NCI-H1930 (cell line): ENCODE measurements at places on chromosomes 1 and 21.

- DNase-seq = no peak
These were observed 285.7 kb upstream of the ZP4 start for GRCh38 chr1:238176441-238176840.

DNA sequence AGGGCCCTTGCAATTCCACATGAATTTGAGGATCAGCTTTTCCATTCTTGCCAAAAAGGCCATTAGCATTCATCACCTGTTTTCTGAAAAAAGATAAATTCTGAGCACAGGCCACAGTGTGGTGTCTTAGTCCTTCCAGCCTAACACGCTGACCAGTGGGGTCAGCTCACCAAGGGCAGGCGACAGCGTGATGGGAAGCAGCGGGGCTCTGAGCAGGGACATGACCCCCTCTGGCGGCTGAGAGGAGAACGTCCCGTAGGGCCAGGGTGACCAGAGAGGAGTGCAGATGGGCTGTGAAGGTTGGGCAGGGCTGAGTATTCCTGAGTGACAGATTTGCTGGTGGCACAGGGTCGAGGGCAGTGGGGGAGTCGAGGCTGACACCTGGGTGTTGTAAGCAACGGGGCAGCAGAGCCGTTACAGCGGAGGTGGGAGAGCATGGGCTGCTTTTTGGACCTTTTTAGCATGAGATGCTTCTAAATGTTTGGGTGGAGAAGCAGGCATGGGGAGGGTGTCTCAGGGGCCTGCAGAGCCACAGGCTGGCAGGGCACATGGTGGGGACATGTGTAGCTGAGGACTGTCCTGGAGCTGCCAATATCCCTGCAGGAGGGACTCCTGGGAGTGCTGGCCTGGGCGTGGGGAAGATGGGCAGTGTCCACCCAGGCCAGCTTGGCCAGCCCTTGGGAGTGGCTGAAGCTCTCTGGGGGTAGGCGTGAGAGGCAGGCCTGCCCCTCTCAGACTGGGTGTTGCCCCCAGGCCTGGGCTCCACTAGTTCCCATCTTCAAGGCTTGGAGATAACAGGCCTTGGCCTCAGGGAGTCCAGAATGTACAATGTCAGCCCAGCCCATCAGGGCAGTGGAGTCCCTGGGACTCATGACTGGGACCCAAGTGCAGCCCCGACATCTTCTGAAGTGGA lies 8.6 kb upstream of the CALML6 start:
- peak; percentile 40 for DNase-seq

DNA sequence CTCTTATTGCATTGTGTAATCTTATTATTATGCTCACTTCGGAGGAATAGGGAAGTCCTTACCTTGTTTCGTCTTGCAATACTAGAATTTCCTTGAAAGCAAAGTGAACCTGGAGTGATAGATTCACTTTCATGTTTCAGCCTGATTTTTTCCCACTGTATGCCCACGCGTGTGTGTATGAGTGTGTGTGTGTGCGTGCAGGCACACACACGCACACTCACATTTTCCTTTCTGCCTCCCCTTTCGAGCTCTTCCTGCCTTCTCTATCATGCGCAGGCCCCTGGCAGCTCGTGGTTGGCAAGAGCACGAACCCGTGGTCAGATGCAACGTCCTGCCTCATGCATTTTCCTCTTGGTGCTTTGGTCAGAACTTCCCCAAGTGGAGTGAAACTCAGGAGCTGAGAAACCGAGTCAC lies at the start of gene GCSAML:
Gene GCSAML, plus strand, starts transcription at position 366 of the 414 bp plus-strand sequence. CDS start 58 bp downstream, outside the sequence.
- no peak for DNase-seq

GRCh38 chr21:43626390-43626789 lies 32.9 kb downstream of the HSF2BP start:
- no peak for DNase-seq

GRCh38 chr21:36337099-36337509 lies 17.1 kb downstream of the MORC3 start:
- DNase-seq = no peak

DNA sequence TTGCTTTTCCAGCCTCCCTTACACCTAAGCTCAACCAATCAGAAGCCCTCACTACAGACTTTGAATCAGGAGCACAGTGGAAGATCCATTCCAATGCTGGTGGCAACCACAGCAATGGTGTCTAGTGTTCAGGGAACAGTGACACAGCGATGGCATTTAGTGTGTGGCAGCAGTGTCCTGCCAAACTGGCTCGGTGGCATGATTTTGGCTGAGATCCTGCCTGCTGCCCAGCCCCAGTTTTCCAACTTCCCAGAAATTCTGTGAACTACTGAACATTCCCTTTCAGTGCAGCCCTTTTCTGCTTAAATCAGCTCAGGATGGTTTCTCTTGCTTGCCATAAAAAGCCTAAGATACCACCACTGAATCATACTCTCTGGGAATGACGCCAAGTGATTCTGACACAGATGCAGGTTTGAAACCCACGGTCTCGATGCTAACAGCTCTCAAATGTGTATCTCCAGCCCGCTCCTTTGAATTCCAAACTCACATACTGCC lies 8.8 kb downstream of the ASAP3 start:
- no peak for DNase-seq

- DNase-seq = no peak
These were observed 192.1 kb downstream of the KCNJ6 start for GRCh38 chr21:37724201-37724600.

DNA sequence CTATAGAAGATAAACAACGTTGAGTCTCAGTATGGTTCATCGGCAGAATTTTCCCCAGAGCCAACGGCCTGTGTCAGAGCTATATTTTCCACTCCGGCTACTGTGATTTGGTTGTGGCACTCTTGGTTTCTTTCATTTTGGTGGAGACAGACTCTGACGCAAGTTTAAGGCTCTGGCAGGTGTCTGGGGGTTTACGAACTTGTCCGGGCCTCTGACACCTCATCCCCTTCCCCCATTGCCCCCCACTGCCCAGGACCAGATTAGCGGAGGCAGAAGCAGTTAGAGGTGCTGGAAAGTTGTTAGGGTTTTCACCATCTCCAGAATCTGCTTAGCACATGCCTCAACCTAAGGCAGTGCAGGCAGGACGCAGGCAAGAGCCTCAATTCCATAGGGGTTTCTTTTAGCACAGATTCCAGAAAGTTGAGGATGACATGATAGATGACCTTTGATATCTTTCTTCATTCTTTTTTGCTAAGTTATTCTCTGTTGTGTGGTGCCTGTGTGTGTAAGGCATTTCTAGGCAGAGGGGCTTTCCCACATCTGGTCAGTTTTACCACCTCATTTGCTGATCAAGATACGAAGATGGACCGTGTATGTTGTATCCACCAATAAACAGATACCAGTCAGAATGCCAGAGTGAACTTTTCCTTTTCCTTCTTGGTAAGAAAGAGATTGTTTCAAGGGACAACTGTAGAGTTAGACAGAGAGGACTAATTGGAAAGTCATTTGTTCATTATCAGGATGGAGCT lies 18.4 kb upstream of the IL10 start:
- DNase-seq = no peak

DNA sequence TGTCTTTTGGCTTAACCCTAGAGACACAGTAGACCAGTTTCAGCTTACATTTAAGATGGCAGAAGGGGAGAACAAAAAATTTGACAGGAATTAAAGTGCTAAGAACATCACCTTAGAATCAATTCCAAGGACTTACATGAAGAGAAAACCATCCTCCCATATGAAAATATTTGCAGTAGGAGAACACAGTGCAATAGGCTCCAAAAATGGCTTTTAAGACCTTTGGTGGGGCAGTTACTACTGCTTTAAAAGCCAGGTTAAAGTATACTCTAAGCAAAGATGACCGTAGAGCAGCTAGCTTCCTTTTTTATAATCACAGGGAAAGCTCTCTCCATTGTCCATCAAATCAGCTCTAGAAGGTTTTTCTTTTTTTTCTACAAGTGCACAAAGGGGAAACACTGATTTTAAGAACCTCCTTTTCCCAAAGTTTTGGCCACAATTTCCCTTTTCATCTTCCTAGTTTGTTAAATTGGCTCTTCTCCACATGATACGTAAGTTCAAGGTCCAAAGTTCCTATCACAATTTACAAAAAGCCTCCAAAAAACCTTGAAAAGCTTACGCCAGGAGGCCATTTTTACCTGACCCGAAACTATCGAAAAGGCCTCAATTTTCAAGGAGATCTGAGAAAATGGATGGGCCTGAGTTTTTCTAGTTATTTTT lies 3.3 kb downstream of the TXNIP start:
- no peak for DNase-seq

DNA sequence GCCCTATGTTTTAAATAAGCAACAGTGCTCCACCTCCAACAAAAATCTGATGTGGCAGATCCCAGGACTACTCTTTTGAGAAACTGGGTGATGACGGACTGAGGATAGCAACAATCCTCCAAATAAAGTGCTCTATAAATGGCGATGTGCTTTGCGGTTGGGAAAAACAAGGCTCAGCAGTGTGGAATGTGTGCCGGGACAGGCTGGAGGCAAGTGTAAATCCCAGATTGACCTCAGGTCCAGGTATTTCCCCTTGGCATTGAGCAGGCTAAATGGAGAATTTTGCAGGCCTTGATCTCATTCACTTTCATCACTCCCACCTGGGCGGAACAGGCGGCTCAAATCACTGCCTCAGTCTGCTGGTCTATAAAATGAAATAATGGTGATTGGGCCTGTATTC lies 35.1 kb downstream of the LRRC42 start:
- DNase-seq = no peak

GRCh38 chr1:17653728-17654351 lies 101.3 kb upstream of the ACTL8 start:
- peak; percentile 8 for DNase-seq

DNA sequence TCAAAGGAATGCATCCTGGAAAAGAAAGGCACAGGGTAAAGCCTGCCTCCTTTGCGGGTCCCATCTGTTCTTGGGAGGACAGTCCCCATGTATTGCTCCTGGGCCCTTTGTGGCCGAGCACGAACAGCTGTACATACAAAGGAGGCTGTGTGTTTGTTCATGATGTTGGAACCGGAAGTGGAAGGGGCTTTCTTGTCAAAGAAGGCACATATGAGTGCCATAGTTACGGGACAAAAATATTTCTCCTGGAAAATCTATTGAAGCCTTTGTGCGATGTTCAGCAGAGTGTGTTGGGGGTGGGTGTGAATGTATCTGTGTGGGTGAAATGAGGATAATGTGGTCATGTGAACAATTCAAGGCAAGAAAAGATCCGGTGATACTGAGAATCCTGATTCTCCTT lies 297.6 kb downstream of the DISC1 start:
- DNase-seq = no peak

- DNase-seq = no peak
These were observed 31.8 kb upstream of the MAGOH start for GRCh38 chr1:53270107-53270506.

DNA sequence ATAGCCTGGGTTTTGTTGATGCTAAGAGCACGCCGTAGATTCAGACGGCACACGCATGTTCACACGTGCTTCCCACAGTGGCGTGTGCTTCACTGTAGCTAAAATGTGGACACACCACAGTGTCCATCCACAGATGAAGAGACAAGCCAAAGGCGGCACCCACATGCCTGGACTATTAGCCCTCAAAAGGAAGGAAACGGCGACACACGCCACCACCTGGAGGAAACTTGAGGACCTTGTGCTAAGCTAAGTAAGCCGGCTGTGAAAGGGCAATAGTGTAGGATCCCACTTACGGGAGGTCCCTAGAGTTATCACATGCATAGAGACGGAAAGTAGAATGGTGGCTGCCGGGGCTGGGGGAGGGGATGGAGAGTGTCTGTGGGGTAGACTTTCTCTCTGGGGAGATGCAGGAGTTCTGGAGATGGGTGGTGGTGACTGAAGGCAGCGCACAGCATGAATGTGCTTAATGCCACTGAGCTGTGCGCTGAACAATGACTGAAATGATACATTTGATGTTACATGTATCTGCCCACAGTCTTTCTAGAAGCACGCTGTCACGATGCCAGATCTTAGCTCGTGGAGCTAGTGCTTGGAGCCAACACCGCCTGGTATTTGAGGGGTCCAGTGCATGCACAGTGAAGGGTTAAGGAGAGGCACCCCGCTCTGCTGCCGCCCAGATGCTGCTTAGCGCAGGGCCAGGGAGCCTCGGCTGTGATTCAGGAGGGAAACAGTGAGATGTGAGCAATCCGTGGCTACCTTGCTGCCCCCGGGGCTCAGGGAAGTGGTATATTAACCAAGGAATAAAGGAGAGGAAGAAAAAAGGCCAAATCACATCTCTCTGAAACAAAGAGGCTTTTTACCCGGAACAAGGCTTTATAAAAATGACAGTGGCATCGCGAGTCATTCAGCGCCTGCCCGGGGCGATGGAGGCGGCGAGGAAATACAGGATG lies 103.7 kb downstream of the PRDM16 start:
- DNase-seq = no peak

GRCh38 chr21:41961753-41962152 lies 7.9 kb upstream of the C2CD2 start:
- no peak for DNase-seq

DNA sequence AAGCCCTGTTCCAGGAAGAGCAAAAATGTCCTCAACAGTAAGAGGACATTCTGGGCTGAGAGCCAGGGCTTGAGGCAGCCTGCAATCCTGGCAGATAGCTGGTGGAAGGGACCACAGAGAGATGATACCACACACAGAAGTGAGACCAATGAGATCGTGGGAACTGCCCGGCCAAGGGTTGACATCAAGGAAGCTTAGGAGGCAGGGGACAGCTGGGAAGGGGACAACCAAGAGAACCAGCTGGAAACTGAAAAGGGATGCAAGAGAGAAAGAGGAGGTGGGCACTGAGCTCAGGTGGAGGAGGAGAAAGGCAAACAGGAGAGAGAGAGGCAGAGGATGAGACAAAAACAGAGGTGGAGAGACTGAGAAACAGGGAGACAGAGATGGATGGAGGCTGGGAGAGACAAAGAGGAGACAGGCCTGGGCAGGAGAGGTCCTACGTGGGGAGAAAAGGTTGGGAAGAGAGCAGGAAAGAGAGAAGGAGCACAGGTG lies 9.2 kb downstream of the PDZK1IP1 start:
- no peak for DNase-seq

DNA sequence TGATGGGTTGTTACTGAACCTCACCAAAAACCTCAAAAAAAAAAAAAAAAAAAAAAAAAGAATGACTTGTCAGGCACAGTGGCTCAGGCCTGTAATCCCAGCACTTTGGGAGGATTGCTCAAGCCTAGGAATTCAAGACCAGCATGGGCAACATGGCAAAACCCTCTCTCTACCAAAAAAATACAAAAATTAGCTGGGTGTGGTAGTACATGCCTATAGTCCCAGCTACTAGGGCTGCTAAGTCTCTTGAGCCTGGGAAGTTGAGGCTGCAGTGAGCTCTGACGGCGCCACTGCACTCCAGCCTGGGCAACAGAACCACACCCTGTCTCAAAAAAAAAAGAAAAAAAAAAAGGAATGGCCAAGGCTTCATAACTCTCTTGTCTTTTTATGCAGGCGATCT lies 11.1 kb downstream of the CHAF1B start:
- no peak for DNase-seq
